ENCODE measurements at places on chromosomes 4 and X.

DNA sequence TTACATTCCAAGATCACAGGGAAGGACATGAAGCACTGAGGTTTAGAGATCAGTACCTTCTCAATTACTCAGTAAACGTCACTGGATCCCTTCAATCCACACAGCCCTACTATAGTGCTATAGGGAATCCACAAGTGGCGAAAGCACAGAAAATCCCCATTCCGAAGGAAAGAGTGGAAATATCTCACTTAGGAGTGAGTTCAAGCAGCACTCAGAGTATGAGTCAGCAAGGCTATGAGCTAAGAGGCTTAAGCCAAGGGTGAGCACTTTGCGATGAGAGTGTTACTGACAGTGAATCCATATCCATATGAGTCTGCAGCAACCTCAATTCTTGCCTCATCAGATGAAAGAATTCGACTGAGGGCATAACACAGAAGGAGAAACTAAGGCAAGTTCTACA, 165.1 kb downstream of the VSIG4 start:
- DNase-seq: no peak

DNA sequence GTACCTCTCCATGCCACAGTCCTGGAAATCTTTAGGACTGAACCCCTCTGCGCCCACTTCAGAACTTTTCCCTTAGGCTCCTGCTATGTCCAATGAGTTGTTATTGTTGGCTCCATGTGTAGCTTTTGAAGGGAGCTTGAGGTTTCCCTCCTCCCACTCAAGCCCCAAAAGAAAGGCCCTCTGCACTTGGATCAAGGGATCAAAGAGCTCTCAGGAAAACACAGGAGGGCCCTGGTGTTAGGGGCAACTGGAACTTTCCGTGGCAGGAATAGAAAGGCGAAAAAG, 135.0 kb downstream of the RASL11B start:
- DNase-seq: no peak

DNA sequence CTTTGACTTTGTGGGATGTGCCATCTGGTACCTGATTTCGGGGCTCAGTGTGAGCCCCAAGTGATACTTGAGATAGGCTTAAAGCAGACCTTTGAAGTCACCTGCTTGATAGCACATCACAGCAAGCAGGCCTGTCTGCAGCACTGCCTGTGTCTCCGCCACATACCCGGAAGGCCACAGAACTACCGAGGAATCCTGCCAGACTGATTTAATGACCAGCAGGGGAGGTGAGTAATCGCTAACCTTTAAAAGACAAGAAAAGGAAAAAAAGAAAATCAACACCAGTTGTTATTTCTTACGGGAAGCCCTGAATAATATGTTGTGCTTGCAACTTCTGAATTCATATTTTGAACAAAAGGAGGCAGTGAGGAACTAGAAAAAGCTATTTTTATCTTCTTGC, 6.8 kb downstream of the PTCHD1 start:
- DNase-seq: no peak

GRCh38 chr4:19417256-19417655, 834.4 kb upstream of the SLIT2 start:
- no peak for DNase-seq

DNA sequence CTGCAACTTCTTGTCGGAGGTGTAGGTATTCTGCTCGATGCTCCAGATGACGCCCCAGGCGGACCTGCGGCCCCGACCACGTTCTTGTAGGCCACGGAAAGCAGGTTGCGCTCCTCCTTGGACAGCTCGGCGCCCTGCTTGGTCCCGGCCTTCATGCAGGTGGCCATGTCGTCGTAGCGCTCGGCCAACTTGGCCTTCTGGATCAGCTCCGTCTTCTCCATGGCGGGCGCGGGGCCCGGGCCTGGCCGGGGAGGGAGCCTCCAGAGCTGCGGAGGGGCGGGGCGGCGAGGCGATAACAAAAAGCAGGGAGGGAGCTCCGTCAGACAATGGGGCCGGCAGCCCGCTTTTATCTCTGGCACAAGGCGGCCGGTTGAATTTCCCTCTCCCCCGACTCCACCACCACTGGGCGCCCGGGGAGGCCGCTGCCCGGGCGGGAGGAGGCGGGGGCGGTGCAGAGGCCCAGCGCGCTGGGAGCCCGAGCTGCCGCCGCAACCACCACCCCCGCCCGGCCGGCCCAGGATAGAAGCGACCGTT, 28.3 kb upstream of the DRP2 start:
- no peak for DNase-seq

DNA sequence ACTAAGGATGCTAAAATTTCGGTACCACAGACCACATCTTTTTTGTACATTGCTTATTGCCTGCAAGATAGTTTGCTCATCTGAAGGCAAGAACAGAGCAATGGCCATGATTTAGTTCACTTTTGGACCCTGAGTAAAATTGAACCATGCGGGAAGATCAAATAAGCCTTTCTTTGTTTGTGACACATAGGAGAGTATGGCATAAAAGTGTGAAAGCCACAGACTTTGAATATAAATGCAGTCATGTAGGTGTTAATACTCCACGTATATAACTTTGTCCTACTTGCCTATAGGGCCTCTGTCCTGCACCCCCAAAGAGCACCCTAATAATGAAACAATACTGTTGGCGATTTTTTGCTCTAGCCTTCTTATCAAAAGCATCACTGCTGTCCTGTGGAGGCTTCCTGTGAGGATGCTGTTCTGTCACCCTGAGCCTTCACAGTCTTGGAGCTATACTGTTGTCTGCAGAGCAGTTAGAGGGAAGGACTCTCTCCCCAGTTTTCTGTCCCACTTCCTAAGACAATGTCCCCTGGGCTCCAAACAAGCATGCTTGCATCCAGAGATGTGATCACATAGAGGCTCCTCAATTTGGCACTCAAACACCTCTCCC, 10.2 kb upstream of the CXCL13 start:
- DNase-seq: no peak

- DNase-seq: no peak
Measured at GRCh38 chrX:107878106-107878505, 52.4 kb downstream of the MID2 start.

- DNase-seq: peak; percentile 43
Measured at GRCh38 chr4:54333657-54334056, 104.6 kb downstream of the PDGFRA start.

GRCh38 chrX:148536961-148537360, 36.5 kb downstream of the AFF2 start:
- no peak for DNase-seq

DNA sequence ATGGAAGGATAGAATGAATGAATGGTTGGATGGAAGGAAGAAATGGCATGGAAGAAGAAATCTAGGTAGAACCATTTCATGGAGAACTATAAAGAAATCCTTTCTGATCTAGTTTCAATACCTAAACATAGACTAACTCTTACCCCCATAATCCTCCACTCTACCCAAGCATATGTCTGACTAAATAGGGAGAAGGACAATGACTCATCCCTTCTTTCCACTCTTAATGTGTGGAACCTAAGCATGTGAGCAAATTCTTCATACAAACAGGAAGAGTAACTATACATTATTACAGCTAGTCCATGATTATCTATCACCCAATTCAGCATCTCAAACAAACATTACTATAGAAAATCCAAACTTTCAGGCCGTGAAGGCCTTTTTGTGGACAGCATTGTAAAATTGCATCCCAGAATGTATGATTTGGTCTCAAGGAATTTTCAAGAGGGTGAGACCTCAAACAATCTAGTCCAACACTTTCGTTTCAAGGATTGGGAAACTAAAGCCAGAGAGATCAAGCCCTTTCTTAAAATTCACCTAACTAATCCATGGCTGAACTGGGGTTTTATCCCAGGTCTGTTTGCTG, 11.2 kb downstream of the C1QTNF7 start:
- no peak for DNase-seq

- DNase-seq: no peak
Measured at GRCh38 chr4:140641789-140642439, 73.2 kb upstream of the UCP1 start.

GRCh38 chr4:120156120-120156718, 89.6 kb upstream of the MAD2L1 start:
- no peak for DNase-seq

- no peak for DNase-seq
Measured at GRCh38 chr4:83617371-83618035, 81.6 kb downstream of the GPAT3 start.

- DNase-seq: no peak
Measured at GRCh38 chr4:176508780-176509331, 189.1 kb downstream of the SPCS3 start.

- DNase-seq: no peak
Measured at GRCh38 chr4:113288696-113289095, 239.2 kb downstream of the ANK2 start.

DNA sequence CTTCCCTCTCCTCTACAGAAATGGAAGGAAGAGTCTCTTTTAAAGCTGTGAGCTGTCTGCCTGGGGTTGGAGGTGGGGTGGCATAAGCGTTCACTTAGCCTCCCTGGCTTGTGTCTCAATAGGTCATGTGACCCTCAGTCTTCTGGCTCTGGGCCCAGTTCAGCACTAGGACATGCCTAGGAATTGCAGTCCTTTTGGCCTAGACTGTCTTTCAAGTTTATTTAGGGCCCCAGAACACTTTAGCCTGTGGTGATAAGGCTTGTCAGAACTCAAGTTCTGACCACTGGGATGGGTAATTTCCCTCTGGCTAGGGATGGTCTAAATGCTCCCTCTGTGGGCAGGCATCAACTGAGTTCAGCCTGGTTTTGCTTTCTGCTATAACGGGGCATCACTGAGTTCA, 34.3 kb upstream of the ARMCX4 start:
- no peak for DNase-seq

GRCh38 chrX:13078739-13079444, 34.5 kb upstream of the FAM9C start:
- DNase-seq: no peak

DNA sequence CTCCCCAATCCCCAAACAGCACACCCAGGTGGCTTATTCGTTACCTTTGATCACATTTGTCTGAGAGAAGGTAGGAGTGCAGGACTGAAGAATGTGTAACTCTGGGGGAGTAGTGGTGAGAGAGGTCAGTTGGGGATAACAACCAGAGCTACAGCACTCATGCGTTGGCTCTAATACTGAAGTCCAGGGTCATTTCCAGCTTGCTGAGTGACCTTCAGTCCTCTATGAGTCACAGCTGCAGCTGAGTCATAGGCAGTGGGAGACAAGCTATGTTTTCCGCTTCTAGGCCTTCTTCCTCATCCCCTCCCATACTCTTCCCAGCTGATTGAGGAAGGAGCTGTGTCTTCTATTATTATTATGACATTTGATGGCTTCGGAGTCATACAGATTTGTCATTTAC, 31.6 kb upstream of the CT47C1 start:
- DNase-seq: no peak

DNA sequence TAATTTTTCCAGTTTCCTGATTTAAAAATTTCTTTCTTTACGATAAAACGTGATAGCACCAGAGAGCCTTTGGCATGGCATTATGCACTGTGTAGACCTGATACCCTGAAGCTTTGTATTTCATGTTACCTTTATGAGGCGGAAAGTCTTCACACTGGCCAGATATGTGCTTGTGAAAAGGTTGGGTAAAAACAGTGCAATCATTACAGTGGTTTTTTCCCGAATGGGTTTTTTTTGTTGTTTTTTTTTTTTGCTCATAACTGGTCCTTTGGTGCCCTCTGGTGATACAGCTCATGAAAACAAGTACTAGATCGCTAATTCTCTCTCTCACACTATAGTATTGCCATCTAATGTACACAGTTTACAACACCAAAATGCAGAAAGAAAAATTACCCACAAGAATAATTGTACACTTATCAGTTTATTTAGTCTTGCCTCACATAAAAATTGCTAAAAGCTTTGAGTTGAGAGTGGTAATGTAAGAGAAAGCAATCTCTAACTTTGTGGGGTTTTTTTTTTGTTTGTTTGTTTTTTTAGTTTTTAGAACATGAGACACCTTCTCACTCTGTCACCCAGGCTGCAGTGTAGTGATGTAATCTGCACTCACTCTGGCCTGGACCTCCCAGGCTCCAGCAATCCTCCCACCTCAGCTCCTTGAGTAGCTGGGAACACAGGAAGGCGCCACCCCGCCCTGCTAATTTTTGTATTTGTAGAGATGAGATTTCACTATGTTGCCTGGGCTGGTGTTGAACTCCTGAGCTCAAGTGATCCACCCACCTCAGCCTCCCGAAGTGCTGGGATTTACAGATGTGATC, 21.3 kb downstream of the SPCS3 start:
- no peak for DNase-seq

DNA sequence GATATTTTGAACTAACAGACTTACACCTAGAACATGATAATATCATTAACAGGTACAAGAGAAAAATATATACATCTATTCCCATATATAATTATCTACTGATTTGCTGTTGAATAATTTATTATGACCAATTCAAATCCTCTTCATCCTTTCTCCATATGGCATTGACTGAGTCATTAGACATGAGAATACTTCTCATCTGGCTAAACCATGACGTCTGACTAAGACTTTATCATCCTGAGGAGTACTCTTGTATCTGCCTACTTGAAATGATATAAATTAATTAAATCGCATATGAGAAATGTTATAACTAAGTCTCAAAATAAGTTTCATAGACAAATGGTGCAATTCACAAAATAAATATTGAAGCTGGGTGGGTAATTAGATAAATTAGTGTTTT, 67.4 kb downstream of the EMCN start:
- no peak for DNase-seq

DNA sequence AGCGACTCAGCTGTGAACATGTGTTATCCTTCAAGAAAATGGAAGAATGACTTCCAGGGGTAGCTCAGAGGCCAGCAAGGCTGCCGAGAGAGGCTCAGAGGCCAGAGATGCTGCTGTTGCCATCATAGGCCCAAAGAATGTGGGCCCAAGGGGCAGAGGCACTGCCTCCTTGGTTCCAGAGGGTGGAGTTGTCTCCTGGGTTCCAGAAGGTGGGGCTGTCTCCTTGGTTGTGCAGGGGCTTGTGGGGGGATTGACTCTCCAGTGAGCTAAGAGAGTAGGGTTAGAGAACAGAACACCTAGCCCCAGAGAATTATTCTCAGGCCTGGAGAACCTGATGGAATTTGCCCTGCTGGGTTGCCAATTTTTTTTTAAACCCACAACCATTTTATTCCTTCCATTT, 62.6 kb downstream of the DGKK start:
- no peak for DNase-seq

DNA sequence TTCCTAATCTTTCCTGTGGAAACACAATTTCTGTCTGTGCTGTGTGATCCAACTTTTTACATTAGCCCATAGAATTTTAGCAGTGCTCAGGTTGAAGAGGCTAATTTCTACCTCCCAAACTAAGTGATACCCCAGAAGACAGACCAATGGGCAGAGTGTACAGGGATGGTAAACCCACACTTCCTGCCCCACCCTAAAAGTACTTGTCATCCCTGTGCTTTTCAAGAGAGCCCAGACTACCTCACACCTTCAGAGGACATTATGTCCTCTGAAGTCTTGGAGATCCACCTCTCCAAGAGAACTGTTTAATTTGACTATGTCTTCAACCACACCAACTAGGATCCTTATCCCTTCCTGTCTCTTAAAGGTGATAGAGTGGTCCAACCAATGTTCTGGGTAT, 82.0 kb upstream of the ACSL1 start:
- no peak for DNase-seq

DNA sequence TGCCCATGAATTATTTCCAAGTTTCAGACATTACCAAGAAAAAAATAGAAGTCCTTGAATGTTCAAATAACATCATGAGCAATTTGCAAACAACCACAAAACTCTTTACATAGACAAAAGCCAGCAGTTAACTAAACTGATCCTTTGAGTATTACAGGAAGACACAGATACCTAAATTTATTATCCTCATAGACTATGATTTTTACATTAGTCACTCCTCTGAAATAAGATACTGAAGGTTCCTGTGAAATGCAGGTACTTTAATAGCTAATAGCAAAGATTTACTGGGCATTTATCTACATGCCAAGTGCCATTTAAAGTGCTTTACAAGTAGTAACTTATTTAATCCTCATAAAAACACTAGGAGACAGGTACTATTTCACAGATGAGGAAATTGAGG, 37.7 kb downstream of the GPR82 start:
- no peak for DNase-seq

- DNase-seq: no peak
Measured at GRCh38 chrX:149871940-149872339, 9.0 kb upstream of the MAGEA8 start.

Data from amygdala (tissue), 56 donors.